ENCODE measurements at places on chromosomes 7 and 10.

DNA sequence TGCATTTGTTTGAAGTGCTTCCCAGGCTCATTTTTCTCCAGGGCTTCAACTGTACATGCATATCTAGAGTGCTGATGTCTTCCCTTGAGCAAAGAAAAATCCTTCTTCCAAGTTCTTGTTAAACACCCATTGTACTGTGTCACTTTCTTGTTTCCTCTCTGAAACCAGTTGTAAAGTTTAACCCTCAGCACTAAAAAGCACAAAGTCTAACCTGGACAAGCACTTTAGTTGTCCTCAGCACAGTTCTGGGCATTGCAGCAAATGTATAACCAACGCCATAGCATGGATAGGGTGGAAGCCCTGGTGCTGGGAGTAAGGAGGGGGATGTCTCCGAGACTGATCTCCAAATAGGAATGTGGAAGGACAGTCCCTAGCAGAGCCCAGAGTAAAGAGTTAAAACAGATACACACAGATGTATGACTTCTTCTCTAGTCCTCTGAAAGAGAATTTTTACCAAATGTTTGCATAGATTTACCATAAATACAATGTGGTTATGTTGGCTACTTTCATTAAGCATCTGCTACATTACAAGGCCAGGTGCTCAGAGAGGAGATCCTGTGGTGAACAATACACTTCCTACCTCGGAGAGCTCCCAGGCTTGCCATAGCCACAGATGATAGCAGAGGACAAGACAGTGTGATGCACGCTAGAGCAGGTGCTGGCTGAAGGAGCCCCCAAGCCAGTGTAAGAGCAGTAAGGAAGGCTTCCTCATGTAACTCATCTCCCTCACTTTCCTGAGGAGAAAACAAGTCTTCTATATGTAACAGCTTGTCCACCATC lies 57.0 kb downstream of the DNAJC12 start:
- no peak for DNase-seq

- no peak for DNase-seq
Observed at GRCh38 chr7:110775046-110775445, 315.9 kb upstream of the LRRN3 start.

- DNase-seq: no peak
Observed at GRCh38 chr10:132064771-132065437, 842 bp upstream of the JAKMIP3 start.

GRCh38 chr7:30618961-30619360 lies 24.3 kb downstream of the GARS1 start:
- no peak for DNase-seq

DNA sequence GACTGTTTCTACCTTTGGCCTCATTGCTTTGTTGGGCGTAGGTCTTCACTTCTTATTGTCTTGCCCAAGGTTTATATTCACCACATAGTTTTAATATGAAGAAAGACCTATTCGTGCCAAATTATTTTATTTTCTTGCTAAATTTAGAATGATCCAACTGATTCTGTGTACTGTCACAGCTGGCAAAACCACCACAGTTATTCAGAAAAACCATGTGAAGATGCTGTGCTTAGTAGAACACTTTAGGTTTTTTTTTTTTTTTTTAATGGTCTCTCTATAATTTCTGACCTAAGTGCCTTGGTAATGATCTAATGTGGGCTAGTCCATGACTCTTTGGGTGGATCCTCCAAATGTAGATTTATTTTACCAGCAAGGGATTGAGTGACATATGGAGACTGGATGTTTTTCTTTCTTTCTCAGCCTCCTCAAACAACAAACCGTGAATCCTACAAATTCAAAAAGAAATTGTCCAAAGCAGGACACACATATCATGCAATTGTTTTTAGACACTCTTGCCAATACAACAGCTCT lies 243.8 kb downstream of the DYNC1I1 start:
- no peak for DNase-seq

All from CD4-positive, alpha-beta T cell treated with Interleukin-1 beta for 1 hour (primary cell).